ENCODE measurements at places on chromosomes 2 and 18.

- no peak for DNase-seq
Measured at GRCh38 chr2:214881647-214882202, 72.2 kb upstream of the BARD1 start.

DNA sequence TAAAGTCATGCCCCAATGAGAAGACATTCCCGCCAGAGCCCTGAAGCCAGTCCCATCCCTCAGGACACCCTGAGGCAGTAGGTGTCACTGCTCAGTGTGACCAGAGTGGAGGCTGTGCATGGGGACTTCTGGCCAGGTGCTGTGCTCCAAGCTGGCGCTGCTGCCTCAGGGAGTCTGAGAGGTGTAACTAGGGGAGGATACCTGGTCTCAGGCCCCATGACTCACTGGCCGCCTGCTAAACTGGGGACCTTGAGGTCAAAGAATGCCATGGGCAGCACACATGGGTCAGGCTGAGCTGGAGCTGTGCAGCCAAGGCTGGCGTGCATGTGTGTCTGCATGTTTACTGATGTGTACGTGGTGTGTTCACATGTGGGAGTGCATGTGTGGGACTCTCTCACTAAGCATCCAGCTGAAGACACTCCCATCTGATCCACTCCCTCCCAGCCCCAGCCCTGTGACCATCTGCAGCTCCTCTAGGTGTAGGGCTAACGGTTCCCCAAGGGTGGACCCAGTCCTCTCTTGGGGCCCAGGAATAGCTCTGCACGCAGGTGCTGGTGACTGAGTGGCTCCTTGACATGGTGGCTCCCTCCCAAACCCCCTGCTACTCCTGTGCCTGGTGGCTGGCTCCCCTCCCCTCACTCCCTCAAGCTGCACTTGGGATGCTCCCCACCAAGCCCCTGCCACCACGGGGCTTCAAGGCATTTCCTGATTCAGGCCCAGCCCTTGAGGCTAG, 16.5 kb downstream of the HS6ST1 start:
- DNase-seq, result no peak

DNA sequence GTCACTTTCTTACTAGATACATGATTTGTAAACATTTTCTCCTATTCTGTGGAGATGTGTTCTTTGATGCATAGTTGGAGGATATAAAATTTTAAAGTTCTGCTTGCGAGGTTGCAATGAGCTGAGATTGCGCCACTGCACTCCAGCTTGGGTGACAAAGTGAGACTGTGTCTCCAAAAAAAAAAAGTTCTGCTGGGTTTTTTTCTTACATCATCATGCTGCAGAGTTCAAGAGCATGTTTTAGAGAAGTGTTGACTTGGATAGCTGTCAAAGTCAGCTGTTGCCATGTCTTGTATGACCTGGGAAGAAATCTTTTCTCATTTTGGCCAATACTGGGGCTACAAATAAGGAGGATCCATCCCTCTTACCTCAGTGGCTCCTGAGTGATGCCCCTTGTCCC, 71.3 kb downstream of the UGGT1 start:
- DNase-seq, result no peak

GRCh38 chr2:222038067-222038802, 260.6 kb downstream of the PAX3 start:
- no peak for DNase-seq

GRCh38 chr2:132703396-132703795, 33.4 kb upstream of the LYPD1 start:
- no peak for DNase-seq

GRCh38 chr2:69222953-69223658, 163.9 kb downstream of the GFPT1 start:
- no peak for DNase-seq

DNA sequence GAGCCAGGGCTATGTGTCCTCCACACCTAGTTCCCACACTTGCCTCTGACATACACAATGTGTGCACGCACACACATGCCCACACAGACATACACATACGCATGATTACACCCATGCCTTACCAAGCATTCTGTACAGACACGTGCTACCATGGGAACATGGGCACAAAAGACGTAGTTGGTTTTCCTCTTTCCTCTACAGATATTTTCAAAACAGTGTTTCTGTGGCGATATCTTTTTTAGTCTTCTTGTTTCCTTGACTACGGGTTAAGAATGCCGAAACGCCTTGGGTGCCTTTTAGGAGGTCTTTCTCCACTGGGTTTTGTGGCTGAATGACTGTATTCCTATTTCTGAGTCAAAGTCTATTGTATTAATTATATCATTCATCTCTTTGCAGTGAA, 75.5 kb upstream of the SPTBN1 start:
- DNase-seq, result no peak

DNA sequence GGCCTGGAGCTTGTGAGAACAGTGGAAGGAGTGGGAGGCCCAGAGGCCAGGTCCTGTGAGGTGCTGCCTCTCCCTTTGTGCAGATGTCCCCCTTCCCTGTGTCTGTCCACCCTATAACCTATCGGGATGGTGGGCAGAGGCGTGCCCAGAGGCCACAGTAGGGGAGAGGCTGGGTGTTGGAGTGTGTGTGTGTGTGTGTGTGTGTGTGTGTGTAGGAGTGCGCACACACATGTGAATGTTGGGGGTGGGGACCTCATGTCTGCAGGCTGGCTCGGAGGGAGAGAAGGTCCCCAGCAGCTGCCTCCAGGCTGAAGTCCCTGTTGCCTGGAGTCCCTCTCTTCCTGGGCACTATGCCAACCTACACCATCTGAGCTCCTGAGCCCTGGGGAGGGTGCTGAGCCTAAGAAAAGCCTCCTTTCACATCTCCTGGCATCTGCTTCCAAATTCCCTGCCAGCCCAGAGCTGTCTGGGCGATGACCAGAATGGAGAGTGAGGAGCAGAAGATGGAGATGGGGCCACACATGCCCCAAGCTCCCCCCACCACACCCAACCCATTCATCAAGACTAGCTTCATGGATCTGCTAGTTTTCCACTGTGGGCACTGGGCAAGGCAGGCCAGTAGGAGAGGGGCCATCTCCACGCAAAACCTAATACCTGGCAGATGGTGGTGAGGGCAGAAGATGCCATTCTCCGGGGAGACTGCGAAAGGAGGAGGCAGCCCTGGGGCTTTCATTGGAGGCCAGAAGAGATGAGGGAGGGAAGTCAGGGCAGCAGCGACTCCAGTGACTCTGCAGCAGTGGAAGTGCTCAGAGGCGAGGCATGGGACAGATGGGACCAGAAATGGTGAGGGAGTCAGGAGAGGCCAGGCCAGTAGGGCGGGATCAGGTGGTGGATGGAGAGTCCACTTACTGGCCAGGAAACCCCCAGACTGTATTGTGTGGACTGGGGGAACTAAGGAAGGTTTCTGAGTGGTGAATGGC, 20.3 kb downstream of the KCNK3 start:
- no peak for DNase-seq

DNA sequence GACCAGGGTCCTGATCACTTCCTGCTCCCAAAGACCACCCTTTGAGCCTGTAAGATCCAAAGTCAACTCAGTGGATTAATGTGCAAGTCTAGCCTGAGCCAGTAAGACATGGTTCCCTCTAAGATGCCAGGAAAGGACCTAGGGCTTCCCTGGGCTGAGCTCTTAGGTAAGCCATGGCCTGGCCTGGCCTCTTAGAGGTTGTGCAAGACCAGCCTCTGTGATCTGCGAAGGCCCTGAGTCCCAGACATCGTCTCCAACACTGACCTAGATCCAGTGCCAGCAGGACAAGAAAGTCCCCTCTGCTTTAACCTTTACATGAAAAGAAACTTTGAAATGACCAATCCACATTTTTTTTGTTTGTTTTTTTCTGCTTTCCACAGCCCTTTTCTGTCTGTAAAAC, 73.6 kb upstream of the CYP1B1 start:
- DNase-seq, result no peak

DNA sequence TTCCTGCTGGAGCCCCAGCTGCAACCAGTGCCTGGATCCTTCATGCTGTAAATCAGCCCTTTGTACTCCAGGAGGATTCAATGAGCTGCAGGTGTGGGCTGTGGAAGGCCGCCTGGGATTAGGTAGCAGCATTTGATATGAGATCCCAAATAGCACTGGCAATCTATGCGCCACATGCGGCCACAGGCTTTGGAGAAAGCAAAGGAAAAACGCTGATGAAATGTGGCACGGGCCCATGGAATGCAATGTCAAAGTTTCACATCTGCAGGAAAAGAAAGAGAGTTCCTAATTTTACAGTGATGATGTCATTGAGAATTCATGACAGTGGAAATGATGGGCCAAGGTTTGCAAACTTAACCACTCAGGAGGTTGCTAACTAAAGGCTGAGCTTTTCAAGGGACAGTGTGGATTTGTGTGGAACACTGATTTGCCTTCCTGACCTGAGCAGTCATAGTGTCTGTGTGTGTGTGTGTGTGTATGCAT, 216.4 kb upstream of the OSR1 start:
- DNase-seq, result no peak

DNA sequence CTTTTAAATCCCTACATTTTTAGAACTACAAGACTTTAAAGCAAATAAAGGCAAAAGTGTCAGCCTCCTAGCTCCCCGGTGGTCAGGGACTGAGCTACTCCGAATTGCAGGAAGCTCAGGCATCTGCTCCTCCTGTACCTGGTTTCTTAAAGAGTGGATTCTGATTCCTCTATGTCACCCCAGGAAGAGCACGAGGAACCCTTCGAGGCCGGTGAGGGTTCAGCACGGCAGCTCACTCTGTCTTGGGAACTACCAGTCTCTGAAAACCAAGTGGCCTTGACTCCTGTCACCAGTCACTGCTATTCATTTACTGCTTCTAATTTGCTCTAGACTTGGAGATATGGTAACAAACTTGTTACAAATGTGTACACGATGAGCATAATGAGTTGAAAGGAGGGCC, 2.3 kb downstream of the PER2 start:
- DNase-seq, result no peak

GRCh38 chr2:234142530-234142929, 92.0 kb downstream of the SPP2 start:
- no peak for DNase-seq

GRCh38 chr2:219021591-219021990, 19.7 kb downstream of the CFAP65 start:
- no peak for DNase-seq

GRCh38 chr2:217929272-217929671, 73.5 kb downstream of the TNS1 start:
- no peak for DNase-seq

DNA sequence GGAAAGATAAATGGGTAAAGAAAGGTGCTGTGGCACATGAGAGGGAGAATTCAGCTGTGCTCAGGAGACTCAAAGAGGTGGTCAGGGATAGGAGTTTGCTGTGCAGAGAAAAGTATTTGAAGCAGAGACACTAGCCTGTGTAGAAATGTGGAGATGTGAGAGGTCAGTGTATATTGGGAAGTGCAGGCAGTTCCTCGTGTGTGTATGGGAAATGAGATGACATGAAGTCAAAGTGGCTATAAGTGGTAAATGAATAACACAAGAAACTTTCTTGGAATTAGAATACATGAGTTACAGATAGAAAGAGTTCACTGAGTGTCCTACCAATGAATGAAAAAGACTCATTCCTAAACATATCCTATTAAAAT, 11.6 kb downstream of the MAP3K20 start:
- DNase-seq, result no peak

- DNase-seq, result no peak
Measured at GRCh38 chr2:170098626-170099312, 79.2 kb upstream of the MYO3B start.

- DNase-seq, result no peak
Measured at GRCh38 chr18:47160256-47160655, 10.0 kb upstream of the HDHD2 start.

GRCh38 chr2:57602733-57603132, 443.9 kb upstream of the VRK2 start:
- DNase-seq, result no peak

- no peak for DNase-seq
Measured at GRCh38 chr2:1581965-1582625, 162.2 kb downstream of the PXDN start.

GRCh38 chr2:18966131-18966530, 376.8 kb upstream of the NT5C1B start:
- DNase-seq, result no peak

DNA sequence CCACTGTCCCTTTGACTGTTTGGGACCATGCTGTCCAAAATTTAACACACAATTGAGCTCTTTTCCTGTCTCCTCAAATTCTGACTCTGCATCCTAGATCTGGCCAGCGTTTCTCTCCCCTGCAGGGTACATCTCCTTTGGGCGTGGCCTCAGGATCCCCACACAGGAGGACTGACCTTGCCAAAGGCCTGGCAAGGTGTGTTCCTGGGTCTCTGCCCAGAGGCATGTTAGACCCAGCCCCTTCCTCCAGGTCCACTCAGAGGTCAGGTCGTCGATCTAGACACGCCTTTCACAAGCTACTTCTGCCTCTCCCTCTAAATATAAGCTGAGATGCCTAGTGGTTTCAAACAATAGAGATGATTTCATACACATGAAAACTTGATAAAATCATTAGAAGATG, 45.4 kb upstream of the SMIM21 start:
- DNase-seq, result no peak

DNA sequence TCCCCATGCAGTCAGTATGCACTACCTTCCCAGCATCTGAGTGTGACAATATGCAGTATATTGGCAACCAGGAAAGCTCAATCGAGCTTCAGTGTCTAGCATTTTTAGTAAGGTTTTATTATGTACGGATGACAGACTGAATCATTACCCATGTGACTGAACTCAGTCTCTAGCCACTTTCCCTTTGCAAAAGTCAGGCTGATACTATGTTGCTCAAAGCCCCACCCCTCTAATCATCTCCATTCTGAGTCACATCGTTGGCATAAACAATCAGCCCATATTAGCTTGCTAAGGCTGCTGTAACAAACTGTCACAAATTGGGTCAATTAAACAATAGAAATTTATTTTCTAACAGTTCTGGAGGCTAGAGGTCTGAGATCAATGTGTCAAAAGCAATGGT, 25.8 kb upstream of the SRD5A2 start:
- no peak for DNase-seq

DNA sequence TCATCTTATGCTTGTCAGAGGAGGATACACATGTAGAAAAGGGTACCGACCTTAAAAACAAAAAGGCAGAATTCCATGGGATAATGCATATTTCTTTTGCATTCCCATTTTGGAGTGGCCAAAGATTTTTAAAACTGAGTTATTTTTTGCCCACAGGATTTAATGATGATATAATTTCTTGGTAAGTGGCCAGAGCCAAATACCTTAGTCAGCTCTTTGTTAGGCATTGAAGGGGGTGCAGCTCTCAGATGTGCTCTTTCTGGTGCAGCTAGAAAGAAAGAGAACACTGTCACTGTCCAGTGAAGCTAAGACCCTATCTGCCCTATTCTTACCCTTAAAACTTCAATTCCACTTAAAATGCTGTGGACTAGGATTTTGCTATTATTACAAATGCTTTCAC, 10.8 kb downstream of the COQ10B start:
- no peak for DNase-seq

GRCh38 chr2:140895378-140895777, 1235.4 kb downstream of the LRP1B start:
- no peak for DNase-seq

DNA sequence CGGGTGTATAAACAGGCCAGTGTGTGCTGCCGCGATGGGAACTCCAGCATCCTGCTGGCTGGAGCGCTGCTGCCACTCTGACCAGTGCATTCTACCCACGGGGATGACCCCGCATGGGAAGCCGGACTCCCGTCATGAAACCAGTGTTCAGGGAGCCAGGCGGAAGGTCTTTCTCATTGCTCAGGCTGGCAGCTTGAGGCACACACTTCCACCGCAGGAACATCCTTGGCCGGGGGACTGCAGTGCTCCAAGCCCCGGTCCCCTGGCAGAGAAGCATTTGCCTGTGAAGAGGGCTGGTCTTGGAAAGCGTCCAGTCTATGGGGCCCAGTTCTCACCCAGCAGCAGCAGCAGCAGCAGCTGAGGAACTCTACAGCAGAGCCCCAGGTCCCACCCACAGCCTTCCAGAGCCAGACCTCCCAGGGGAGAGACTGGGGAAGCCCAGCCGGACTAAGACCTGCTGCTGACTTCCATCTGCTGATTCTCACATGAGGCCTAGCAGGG, 235.9 kb downstream of the KLHL29 start:
- DNase-seq, result no peak
